ENCODE measurements at places on chromosomes 1 and 21.

DNA sequence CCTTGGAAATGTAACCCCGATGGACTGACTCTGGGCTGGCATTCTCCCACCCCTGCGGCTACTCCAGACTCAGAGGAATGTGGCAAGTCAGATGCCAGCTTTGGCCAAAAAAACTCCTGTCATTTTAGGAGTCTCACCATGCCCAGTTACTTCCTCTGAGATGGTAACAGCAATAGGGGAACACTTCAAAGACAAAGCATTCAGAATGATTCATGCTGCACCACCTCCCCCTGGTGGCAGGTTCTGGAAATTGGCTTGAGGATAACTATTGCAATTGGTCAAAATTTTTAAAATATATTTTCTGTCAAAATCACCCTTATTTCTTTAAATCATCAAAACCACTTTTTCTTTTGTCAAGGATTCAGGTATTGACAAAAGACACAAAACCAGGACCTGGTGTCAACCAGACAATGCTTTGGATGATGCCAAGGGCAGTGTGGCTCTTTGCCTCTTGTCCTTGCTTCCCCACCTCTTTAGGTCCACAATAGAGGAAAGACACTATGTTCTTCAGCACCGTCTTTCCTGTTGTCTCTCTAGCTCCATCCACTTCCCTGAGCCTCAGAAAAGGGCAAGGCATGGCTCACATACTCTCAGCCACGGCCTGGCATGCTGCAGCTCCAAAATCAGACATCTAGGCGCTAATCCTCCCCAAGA is 9.9 kb upstream of the CDCA8 start:
- DNase-seq: no peak

DNA sequence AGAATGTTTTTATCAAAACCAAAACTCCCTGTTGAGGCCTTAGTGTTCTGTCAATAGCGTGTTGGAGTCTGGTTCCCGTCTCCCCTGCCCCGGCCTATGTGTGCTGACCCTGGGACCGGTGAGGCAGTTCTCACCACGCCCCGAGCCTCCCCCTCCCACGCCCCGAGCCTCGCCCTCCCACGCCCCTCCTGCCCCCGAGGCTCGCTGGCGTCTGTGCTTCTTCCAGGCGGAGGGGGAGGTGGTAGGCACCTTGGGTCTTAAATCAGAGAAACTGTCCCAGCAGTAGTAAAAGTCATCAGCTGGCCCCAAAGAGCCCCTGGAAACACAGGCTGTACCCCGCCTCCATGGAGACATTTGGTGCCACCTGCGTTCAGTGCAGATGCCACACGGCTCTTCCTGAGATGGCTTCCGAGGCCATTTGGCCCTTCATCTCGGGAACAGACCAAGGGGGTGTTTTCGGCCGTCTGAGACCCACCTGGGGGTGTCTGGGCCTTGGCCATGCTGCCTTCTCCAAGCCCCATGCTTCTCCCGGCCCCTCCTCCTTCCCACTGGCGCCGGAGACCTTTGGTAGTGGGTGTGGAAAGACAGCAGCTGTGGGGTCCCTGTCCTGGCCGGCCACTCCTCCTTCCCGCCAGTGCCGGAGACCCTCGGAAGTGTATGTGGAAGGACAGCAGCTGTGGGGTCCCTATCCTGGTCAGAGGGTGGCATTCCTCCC is 44.7 kb downstream of the SKI start:
- DNase-seq: no peak

DNA sequence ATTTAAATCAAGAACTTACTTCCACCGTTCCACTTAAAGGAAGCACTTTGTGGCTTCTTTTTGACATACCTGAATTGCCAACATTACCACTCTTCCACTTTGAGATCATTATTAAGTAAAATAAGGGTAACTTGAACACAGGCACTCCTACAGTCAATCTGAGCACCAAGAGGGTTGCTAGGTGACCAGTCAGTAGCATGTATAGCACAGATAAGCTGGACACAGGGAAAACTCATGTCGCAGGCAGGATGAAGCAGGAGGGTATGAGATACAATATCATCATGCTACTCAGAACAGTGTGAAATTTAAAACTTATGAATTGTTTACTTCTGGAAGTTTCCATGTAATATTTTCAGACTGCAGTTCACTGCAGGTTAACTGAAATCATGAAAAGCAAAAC is 47.0 kb upstream of the RAP1GAP start:
- DNase-seq: no peak

DNA sequence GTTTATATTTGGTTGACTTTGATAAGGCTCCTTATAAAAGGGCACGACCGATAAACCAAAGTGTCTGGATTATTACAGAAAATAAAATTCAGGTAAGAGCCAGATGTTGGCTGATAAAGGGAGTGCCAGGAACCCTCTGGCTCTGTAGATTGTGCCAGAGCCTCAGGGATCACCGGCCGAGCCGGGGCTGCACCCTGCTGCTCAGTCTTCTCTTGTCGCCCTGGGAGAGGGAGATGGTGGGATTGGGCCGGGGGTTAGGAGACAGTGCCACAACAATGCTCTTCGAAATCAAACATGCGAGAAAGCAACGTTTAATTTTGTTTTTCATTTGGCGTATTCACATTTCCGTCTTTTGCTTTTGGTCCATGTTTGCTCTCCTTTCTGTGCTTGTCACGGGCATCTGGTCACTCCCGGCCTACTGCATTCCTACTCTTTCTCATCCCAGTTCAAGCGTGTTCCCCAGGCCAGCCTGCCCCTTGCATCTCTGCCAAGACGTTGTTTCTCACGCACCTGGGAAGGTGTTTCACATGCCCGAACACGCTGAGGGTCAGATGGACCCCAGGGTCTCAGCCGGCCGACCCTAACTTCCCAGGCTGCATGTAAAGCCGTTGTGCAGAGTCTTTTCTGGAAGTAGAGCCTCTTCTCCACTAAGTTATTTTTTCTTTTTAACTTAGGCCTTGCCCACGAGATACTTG is 18.8 kb upstream of the C2CD2 start:
- DNase-seq: no peak

- no peak for DNase-seq
These were observed 65.2 kb upstream of the FAM163A start for GRCh38 chr1:179677882-179678281.

DNA sequence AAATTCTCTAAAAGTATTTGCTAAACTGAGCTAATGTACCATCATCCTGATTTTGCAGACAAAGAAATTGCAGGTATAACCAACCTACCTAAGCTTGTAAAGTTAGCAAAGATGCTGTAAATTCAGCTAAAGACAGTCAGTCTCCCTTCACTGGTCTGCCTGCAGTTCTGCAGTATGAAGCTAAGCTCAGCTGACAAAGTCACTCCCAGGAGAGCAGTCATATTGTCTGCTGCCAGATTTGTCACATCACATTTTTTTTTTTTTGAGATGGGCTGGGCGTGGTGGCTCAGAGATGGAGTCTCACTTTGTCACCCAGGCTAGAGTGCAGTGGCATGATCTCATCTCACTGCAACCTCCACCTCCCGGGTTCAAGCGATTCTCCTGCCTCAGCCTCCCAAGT is 8.9 kb upstream of the CMPK1 start:
- DNase-seq: no peak

DNA sequence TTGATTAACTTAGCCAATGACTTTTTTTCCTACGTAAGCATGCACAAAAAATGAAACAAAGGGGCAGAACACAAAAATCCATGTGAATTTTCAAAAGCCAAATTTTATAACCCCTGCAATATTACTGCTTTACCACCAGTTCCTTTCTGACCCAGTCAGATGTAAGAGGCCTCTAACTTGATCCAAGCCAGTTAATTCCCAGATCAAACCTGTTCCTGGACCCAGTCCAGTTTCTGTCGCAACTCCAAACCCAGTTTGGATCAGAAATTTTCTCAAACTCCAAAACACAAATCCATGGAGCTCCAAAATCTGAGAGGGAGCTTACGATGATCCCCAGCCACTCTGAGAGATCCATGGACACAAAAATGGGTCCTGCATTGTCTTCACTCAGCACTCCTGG is 7.8 kb upstream of the ZYG11A start:
- no peak for DNase-seq

GRCh38 chr1:121516234-121516967 is 331.6 kb downstream of the SRGAP2C start:
- DNase-seq: no peak

GRCh38 chr1:108117945-108118902 is 81.9 kb downstream of the SLC25A24 start:
- DNase-seq: no peak

- no peak for DNase-seq
These were observed 14.9 kb upstream of the RNF223 start for GRCh38 chr1:1088801-1089680.

GRCh38 chr1:71676979-71677925 is 596.4 kb upstream of the ZRANB2 start:
- no peak for DNase-seq
